Activated CD4-positive, alpha-beta T cell treated with anti-CD3 and anti-CD28 coated beads for 36 hours (primary cell): ENCODE measurements at places on chromosomes 16 and 17. TPM values are rescaled to one million over a fixed set of nuclear protein-coding genes. Genes with fewer than 3 reads are reported as not detected.

DNA sequence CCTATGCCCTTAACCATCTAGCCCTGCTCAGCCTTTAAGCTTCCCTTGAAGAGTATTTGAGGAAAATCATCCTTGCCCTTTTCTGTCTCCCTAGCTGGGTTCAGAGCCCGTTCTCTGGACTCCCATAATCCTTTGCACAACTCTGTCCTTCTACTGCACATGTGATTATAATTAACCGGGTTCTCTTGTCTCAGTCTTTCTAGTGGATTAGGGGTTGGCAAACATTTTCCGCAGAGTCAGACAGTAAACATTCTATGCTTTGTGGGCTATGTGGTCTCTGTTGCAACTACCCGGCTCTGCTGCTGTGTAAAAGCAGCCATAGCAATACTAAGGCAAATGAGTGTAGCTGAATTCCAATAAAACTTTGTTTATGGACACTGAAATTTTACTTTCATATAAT is 80.0 kb downstream of the CDRT15 start:
- no peaks in the 10 kb centered on the region for H3K27me3 ChIP-seq
- no peak overlapping the region for H3K4me3 ChIP-seq
- H3K4me1 ChIP-seq: peaks cover 14% of the 10 kb centered on the region
- no peak overlapping the region for H3K27ac ChIP-seq
- peaks cover 18% of the 10 kb centered on the region for H3K36me3 ChIP-seq

- no peaks in the 10 kb centered on the region for H3K27me3 ChIP-seq
- H3K36me3 ChIP-seq: peaks cover 2% of the 10 kb centered on the region
- no peak overlapping the region for H3K4me3 ChIP-seq
- H3K4me1 ChIP-seq: peaks cover 2% of the 10 kb centered on the region
- H3K27ac ChIP-seq: no peak overlapping the region
Observed at GRCh38 chr16:17246268-17246885, 224.4 kb downstream of the XYLT1 start.

The MYH2 gene
- total RNA-seq: not detected

The KRT10 gene
- total RNA-seq: 35.9 TPM
